Thyroid gland (tissue), 4 donors: ENCODE measurements at places on chromosomes 3 and 15. TPM values are rescaled to one million over a fixed set of nuclear protein-coding genes. Genes with fewer than 3 reads are reported as not detected.

The FRMD5 gene
- 0.24 TPM for total RNA-seq

The NANOGP8 gene
- total RNA-seq: 3.2 TPM

GRCh38 chr15:64875641-64876223, 34.0 kb downstream of the PLEKHO2 start:
- no peak for DNase-seq

DNA sequence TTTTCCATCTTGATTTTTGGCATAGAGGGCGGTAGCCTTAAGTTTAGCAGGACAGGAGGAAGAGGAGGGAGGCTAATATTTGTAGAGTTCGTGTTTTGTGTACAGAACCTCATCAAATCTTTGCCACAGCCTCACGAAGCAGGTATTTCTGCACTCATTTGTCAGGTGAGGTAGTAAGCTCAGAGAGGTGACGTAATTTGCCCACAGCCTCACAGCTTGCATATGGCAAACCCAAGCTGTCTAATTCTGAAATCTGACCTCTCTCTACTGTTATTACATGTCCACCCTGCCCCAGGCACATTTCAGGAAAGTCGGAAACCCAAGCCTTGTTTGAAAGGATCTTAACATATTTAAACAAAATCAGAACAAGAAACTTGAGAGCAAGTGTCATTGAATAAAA, 91.1 kb upstream of the TPM1 start:
- no peak for DNase-seq

- DNase-seq: peak; percentile 15
These were observed 132.8 kb upstream of the SLC24A5 start for GRCh38 chr15:47987908-47988532.

DNA sequence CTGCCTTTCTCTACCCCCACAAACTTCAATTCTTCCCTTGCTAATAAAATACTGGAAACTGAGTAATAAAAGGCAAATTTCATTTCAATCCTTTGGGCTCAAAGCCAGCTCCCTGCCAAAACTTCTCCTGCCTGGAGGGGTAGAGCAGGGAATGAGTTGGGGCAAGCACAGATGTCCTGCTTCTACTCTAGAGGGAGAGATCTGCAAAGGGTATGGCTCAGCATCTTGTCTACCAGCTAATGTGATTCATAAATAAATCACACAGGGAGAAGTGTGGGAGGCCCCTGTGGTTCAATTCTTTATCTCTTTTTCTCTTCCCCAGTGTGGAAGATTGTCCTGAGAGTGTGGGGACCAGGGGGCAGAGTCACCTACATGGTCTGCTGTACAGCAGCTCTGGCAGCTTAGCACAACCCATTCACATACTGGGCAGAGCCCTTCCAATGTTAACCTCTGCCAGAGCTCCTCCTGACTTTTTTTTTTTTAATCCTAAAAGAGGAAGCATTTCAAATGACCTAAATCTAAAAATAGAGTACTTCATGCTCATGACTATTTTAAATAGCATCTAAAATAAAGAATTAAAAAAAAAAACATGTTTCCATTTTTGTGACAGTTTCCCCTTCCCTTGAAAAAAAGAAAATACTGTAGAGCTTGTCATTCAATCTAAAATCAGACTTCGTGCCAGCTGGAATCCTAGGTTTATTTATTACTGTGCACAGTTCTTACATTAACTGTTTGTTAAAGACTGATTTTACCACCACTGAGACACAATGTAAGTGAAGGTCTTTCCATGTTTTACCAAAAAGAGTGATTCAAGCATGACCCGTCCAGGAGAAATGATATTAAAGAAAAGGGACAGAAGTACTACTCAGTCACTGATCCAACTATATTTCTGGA, 1083.7 kb upstream of the CFAP20DC start:
- DNase-seq: no peak

DNA sequence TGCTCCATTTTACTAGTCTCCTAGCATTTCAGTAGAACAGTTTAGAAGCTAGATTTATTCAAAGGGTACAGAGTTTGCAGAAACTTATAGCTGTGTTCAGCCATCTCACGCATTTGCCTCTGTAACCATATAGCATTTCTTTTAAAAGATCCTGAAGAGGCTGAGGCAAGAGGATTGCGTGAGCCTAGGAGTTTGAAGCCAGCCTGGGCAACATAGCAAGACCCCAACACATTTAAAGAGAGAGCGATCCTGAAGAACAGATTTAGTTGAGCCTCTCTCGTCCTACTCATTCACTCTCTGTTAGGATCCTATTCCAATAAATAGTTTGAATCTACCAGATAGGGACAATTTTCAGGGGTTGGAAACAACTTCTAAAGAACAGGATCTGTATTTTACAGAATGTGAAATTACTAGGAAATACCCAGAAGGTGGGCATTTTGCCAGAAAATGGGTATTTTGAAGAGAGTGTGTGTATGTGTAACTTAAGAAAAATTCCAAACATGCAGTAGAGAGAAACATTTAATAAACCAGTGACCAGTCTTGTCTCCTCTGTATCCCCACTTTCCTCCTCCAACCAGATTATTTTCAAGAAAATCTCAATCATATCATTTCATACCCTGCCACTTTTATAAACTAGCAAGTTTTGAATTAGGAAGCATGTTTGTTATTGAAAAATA, 4.5 kb downstream of the EIF3J start:
- DNase-seq: no peak

DNA sequence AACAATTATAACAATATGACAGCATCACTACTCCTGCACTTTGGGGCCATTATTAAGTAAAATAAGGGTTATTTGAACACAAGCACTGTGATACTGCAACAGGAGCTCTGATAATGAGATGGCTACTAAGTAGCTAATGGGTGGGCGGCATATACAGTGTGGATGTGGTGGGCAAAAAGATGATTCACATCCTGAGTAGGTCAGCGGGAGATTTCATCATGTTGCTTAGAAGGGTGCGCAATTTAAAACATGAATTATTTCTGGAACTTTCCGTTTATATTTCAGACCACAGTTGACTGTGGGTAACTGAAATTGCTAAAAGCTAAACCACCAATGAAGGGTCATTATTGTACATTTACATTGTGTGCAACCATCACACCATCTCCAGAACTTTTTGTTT, 42.3 kb downstream of the FBXO22 start:
- no peak for DNase-seq

The ACTC1 gene
- total RNA-seq: 1.2 TPM

The SERPINI2 gene
- not detected for total RNA-seq

The PLA2G4E gene
- total RNA-seq: not detected

- DNase-seq: no peak
These were observed 363.6 kb downstream of the CLSTN2 start for GRCh38 chr3:140298569-140299070.

The STRIT1 gene
- not detected for total RNA-seq

- DNase-seq: peak; percentile 37
These were observed 706 bp downstream of the DVL3 start for GRCh38 chr3:184155644-184156521.

- DNase-seq: no peak
These were observed 46.9 kb upstream of the SEMA4B start for GRCh38 chr15:90154246-90154645.

DNA sequence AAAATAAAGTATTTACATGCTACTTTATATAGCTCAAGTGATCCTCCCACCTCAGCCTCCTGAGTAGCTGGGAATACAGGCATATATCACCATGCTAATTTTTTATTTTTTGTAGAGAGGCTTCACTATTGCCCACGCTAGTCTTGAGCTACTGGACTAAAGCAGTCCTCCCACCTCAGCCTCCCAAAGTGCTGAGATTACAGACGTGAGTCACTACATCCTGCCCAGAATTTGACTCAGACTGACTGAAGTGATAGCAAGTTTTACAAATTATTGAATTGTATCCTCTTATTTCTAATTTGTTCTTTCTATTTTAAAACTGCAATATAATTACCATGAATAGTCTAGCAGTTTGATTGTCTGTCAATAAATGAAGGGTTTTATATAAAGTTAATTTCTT, 210.3 kb upstream of the CGNL1 start:
- no peak for DNase-seq

The CD200R1 gene
- 0.75 TPM for total RNA-seq
